ENCODE measurements at places on chromosomes 12 and 14. TPM values are rescaled to one million over a fixed set of nuclear protein-coding genes. Genes with fewer than 3 reads are reported as not detected.

Gene SDR9C7
- not detected for total RNA-seq

Gene NANOG
- not detected for total RNA-seq

Gene KRT84
- total RNA-seq, result not detected

Gene LGR5
- total RNA-seq, result not detected

Gene RTRAF
- total RNA-seq, result 157 TPM

Gene KRT2
- total RNA-seq, result not detected

Gene RAB5B
- 39.9 TPM for total RNA-seq

Gene KCNC2
- total RNA-seq, result not detected

Gene TMEM121
- 9.9 TPM for total RNA-seq

Gene KIAA0586
- total RNA-seq, result 20.6 TPM

Gene HOXC5
- total RNA-seq, result not detected

Gene CATSPERB
- not detected for total RNA-seq

Gene ITGB7
- total RNA-seq, result 0.38 TPM

Gene CLEC4D
- total RNA-seq, result not detected

Gene NTF3
- not detected for total RNA-seq

Gene DIO2
- 2.7 TPM for total RNA-seq

Gene HOXC13
- total RNA-seq, result not detected

Gene ETFRF1
- total RNA-seq, result 8.3 TPM

Gene FLRT2
- total RNA-seq, result 34.4 TPM

Gene NFATC4
- total RNA-seq, result 25.8 TPM

Gene PLBD1
- 0.09 TPM for total RNA-seq

Gene A2M
- 31.1 TPM for total RNA-seq

Gene POTEM
- not detected for total RNA-seq

Gene ADGRD1
- 0.09 TPM for total RNA-seq

Data from endothelial cell of coronary artery (primary cell).